ENCODE measurements at places on chromosomes 11 and 22.

DNA sequence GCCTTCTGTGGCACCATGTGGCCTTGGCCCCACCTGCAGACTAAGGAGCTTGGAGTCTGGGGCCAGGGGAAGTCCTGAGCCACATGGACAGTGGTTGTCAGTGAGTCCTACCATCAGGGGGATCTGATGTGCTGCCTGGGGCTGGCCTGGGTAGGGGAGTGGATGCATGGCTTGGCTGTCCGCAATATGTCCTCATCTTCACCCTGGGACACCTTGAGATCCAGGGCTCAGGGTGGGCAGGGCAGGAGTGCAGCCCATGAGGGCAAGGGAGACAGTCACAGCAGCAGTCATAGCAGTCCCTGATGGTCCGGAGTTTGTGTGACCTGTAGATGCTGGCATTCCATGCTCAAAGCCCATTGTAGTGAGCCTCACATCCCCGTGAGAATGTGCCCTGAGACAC is 256.8 kb upstream of the B3GAT1 start:
- no peak for DNase-seq

GRCh38 chr11:71452199-71453036 is 585 bp upstream of the NADSYN1 start:
- no peak for DNase-seq

DNA sequence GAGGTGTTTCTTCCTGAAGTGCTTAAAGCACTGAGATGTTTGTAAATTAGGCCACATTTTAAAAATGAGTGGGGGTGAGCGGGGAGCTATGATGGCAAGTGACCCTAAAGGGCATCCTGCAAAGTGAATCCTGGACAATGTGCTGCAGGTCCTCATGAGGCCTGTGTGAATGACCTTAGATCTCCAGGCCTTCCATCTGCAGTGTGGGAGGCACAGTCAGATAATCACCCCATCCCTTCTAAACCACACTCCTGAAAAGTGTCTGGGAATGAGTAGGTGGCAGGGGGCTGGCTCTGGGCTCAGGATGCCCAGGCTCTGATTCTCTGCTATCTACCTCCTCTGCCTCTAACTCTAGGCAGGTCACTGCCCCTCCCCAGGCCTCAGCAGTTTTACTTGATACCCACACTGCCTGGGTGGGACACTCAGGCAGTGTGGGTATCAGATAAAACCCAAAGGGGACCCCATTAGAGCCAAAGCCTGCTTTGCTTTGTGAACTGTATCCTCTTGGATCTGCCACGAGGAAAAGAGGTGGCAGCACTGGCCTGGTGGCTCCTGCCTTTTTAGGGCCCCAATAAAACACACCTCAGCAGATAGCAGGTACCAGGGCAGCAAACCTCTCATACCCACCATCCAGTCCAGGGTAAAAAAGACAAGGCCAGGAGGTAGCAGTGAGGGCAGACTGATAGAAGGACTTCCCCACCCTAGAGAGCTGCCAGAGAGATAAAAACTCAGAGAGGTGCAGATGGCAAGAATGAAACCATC is 10.5 kb downstream of the STARD10 start:
- DNase-seq: no peak

DNA sequence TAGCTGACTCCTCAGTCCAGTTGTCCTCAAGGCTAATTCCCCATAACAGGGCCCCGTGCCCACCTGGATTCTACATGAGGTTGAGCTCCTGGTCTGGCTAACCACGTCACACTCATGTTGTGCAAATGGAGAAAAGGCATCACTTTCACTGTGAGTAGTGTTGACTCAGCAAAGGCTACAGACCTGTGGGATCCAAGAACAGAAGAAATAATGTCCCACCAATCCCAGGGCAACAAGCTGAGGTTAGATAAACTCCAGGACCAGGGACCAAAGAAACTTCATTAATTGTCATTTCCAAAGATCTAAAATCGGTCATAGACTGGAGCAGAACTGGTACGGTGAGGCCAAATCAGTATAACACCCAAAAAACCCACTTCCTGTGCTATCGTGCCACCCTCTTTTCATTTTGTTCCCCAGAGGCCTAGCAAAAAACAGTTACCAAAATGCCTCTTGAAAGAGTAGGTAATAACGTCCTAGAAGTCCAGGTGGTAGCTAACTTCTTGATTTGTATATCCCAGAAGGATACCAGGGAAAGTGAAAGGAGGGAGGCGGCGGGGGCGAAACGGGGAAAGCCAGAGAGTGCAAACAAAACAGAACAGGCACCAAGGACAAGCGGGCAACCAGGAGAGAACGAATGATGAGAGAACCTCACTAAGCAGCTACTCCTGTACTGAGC is 1.4 kb downstream of the PCSK7 start:
- peak; percentile 12 for DNase-seq

DNA sequence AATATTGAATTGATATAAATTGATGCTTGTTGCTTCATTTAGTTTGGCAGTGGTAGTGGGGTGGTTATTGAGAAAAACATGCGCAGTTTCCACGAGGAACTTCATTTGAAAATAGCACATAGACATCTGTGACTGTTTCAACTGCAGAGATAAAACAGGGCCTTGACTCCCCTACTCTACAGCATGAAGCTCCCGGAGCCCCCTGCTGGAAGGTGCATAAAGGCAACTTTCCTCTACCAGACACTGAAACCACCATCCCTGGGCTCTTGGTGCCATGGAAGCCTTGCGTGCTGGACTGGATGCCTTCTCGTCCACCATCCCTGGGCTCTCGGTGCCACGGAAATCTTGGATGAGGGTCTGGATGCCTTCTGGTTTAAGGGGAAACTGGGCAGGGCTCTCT is 195.9 kb downstream of the CSNK2A3 start:
- no peak for DNase-seq

DNA sequence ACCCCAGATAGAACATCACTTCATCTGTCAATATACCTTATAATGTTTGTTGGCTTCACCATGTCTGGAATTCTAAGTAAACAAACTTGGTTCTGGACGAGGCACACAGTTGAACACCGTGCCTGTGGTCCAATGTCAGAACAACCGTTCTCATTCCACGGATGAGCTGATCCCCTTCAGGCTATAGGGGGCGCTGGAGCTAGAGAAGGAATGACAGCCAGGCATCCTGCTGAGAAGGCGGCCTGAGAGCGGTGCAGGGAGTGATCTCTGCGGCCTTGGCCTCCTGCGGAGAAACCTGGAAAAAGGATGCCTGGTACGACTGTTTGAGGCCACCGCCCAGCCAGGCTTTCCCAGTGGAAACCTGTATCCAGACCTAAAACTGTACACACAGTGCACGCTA is 48.7 kb downstream of the FDX1 start:
- no peak for DNase-seq

- DNase-seq: peak; percentile 59
Measured at GRCh38 chr11:46346886-46347636, at the start of gene DGKZ. DGKZ (plus strand) TSS chr11:46347463; CDS start chr11:46347660, 197 bp downstream.

DNA sequence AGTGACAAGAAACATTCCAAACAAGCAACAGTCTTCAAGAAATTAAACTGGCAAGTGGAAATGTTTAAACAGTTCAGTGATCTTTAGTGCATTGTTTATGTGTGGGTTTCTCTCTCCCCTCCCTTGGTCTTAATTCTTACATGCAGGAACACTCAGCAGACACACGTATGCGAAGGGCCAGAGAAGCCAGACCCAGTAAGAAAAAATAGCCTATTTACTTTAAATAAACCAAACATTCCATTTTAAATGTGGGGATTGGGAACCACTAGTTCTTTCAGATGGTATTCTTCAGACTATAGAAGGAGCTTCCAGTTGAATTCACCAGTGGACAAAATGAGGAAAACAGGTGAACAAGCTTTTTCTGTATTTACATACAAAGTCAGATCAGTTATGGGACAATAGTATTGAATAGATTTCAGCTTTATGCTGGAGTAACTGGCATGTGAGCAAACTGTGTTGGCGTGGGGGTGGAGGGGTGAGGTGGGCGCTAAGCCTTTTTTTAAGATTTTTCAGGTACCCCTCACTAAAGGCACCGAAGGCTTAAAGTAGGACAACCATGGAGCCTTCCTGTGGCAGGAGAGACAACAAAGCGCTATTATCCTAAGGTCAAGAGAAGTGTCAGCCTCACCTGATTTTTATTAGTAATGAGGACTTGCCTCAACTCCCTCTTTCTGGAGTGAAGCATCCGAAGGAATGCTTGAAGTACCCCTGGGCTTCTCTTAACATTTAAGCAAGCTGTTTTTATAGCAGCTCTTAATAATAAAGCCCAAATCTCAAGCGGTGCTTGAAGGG is 6.0 kb downstream of the MALAT1 start:
- no peak for DNase-seq

GRCh38 chr11:110468121-110468520 is 38.4 kb downstream of the FDX1 start:
- no peak for DNase-seq

DNA sequence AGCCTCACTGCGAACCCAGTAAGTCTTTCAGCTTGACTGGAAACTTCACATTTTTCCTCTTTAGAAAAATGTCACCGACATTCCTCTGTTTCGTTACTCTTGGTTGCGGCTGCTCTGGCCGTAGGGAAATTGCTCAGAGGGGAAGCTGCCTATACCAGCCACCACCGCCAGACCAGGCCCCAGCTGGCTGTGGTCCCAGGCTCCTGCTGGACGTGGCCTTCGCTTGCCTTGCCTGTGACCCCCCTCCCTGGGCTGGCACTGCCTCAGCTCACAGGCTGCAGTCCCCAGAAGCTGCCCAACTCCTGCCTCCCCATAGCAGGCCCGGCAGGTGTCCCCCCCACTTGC is 197.8 kb downstream of the MN1 start:
- no peak for DNase-seq

GRCh38 chr11:19912958-19913892 is 200.6 kb downstream of the NAV2 start:
- DNase-seq: no peak

- DNase-seq: no peak
Measured at GRCh38 chr11:119551420-119552105, 128.6 kb upstream of the THY1 start.

DNA sequence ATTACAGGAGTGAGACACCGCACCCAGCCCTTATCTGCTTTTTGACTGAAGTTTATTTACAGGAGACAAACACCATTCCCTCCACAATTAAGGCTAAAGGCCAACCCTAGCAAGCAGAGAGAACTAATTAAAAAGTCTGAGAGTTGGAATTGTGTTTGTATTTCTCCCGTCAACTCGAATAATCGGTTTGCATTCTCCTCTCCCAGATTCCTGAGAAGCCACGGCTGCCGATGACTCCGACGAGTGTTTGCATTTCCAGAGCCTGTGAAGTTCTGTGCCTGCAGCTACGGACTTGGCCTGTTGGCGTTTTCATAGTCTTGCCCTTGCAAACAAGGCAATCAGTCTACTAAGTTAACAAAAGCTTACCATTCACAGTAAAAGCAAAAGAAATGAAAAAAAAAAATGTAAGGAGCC is 73.2 kb upstream of the NUP50 start:
- no peak for DNase-seq

- no peak for DNase-seq
Measured at GRCh38 chr22:30556388-30556787, 9.8 kb upstream of the SEC14L6 start.

- DNase-seq: no peak
Measured at GRCh38 chr11:130787092-130787616, 129.1 kb downstream of the SNX19 start.

DNA sequence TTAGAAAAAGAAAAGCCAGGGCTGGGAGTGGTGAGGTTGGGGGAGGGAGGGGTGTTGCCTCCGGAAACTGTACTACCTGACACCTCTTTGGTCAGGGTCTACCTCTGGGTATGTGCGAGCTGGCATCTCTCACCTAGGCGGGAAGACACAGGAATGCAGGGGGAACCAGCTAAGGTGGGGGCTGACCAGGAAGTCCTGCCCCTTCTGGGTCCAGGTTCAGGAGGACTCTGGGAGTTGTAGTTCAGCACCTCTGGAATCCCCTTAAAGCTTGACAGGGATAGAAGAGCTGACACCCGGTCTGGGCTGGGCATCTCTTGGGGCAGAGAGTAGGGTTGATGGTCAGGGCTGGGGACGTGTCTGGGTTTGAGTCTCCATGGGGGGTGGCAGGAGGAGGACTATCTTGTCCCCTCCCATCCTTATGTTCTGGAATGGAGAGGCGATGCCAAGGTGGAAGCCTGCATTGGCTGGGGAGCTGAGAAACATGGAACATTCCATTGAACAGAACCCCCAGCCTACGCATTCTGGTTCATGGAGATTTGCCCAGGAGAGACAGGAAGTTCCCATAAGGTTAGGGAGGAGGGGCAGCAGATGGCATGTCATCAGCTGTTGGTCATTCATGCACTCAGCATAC is 2.1 kb upstream of the KIAA1671 start:
- DNase-seq: no peak

- no peak for DNase-seq
Measured at GRCh38 chr11:30579415-30580175, 6.6 kb downstream of the MPPED2 start.

DNA sequence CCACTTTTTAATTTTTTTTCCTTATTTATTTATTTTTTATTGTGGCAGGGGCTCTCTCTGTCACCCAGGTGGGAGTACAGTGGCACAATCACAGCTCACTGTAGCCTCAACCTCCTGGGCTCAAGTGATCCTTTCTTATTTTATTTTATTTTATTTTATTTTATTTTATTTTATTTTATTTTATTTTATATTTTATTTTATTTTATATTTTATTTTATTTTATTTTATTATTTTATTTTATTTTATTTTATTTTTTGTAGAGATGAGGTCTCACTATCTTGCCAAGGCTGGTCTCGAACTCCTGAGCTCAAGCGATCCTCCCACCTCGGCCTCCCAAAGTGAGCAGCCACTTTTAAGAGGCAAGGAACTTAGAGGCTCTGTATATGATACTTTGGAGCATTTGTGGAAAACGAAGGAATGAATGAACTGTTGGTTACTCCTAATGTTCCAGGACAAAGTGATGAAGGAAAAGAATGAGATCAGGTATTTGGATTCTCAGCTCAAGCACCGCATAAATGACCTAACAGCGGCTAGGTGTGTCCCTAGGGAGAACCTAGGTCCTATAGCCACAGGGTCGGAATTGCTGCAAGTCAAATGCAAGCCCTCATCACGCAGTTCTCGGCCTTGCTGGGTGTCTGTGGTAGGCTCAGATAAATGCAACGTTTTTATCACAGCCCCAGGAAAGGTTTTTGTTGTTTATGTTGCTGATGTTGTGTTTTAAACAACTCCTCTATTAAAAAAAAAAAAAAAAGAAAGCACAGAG is 36.5 kb downstream of the ASCL2 start:
- no peak for DNase-seq

GRCh38 chr11:1375955-1376258 is 13.8 kb upstream of the BRSK2 start:
- DNase-seq: no peak

GRCh38 chr11:74169738-74170458 is 904 bp downstream of the C2CD3 start:
- no peak for DNase-seq

DNA sequence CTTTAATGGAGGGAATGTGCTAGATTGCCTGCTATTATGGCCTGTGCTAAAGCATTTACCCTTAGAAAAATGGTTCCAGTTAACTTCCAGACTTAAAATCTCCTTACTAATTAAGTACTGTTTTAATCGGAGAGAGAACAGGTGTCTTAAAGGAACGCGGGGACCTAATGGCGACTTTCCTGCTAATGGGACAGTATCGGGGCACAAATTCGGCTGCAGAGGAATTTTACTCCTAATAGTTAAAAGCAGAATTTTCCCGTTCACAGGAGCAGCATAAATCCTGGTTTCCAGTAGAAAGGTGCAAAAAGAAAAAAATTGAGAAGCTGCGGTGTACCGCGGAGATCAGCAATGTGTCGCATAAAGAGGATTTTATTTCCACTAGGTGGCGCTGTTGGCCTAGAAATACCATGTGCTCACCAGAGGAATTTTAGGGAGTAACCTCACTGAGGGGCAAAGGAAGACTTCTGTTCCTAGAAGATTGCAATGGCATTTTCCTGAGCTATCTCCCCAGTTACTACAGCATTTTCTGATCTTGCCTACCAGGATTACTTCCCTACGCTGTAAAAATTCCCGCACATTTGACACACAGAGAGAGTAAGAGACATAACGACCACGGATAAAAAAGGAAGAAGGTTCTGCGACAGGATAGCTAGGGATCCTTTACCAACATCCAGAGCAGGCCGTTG is 44.5 kb downstream of the ZNF280B start:
- peak; percentile 9 for DNase-seq

Data from stimulated activated CD8-positive, alpha-beta memory T cell treated with anti-CD3 and anti-CD28 coated beads, Interleukin-7, amount 100 ng/mL, for 24 hours (primary cell).